ENCODE measurements at places on chromosomes 11 and 22.

DNA sequence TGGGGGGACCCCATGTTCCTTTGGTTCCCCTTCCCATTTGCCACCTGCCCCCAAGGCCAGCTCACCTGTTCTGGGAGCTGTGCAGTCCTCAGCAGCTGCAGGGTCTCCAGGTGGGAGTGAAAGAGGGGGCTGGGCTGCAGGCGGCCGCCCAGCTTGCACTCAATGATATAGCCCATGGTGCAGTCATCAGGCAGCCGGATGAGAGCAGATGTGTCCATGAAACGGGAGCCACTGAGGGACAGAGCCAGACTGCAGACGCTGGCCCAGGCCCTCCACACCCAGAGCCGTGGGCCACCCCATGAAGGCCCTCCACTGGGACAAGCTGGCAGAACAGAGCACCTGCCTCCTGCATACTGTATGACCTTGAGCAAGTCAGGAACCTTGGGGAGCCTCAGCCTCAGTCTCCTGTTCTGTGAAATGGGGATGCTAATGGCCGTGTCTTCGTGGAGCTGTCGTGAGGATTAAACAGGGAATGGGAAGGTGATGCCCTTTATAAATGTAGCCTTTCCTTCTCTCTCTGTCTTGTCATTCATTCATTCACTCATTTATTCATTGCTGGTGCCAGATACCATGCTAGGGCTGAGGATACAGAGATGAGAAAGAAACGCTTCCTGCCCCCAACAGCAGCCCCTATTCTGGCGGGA, 11.6 kb downstream of the MFNG start:
- no peak overlapping the region for H3K27ac ChIP-seq
- DNase-seq = no peak
- H3K4me1 ChIP-seq = no peaks in the 10 kb centered on the region
- H3K27me3 ChIP-seq = no peaks in the 10 kb centered on the region
- H3K36me3 ChIP-seq = no peaks in the 10 kb centered on the region

DNA sequence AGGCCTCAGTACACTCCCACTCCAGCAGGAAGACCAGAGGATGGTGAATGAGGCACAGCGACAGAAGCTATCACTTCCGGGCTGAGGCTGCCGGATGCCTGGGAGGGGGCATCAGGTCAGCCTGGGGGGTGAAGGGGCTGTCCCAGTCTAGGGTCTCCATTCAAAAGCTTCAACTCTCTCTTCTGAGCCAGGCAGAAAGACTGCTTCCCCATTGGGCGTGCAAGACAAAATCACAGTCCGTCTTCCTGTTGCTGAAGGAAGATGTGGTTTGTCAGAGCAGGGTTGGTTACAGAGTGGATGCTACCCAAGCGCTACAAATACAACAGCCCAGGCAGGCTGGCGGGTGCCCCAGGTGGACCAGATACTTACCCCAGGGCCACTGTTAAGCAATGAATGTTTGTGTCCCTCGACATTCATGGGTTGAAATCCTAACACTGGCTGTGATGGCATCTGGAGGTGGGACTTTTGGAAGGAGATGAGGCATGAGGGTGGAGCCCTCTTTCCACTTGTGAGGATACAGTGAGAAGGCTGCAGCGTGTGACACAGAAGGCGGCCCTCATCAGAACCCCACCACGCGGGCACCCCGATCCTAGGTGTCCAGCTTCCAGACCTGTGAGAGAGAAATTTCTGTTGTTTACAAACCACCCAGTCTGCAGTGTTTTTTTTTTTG, 12.0 kb downstream of the UPK3A start:
- H3K27me3 ChIP-seq = no peaks in the 10 kb centered on the region
- DNase-seq = no peak
- no peak overlapping the region for H3K4me3 ChIP-seq
- no peaks in the 10 kb centered on the region for H3K4me1 ChIP-seq
- no peaks in the 10 kb centered on the region for H3K36me3 ChIP-seq

DNA sequence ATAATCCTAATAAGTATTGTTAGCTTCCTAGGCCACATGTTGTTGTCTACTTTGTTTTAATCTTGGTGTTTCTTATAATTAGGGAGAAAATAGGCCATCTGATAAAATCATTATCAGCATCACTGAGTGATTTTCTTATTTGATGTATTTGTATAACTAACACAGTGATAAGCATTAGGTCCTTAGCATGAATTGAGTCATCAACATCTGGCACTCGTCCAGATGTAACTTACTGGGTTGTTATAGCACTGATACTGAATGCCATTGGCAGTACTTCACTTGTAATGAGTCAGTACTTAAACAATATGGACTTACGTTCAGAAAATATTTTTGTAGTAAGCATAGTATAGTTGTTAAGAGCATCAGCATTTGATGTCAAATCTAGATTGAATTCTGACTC, 16.2 kb downstream of the API5 start:
- no peaks in the 10 kb centered on the region for H3K4me1 ChIP-seq
- H3K27ac ChIP-seq = no peak overlapping the region

GRCh38 chr11:124801636-124802312, 1.6 kb upstream of the MSANTD2 start:
- H3K27me3 ChIP-seq = no peaks in the 10 kb centered on the region
- no peak overlapping the region for H3K4me3 ChIP-seq
- DNase-seq = peak; percentile 72
- H3K4me1 ChIP-seq = no peaks in the 10 kb centered on the region
- H3K36me3 ChIP-seq = no peaks in the 10 kb centered on the region

DNA sequence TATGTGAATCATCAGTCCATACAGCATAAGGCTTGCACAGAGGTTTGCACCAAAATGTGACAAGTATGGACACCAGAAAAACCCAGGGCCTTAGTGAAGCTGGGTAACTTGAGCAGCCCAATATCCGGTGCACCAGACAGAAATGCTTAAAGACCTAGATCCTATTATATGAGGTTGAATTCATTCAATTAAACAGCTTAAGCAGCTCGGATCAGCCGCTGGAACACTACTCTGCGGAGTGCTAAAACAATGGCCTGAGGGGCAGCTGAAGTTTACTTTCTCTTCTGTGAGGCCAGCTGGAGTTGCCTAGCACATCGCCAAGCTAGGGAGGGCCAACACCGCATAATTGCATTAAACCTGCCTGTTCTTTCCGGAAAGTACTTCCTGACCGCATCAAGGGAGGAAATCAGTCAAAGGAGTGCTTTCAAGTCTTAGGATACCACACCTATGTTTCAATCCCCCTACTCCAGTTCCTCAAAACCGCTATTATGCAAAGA, 17.0 kb upstream of the FAM181B start:
- no peak overlapping the region for H3K4me3 ChIP-seq
- no peak for DNase-seq
- no peaks in the 10 kb centered on the region for H3K36me3 ChIP-seq
- no peak overlapping the region for H3K27ac ChIP-seq
- H3K4me1 ChIP-seq = no peaks in the 10 kb centered on the region
- H3K27me3 ChIP-seq = no peaks in the 10 kb centered on the region

DNA sequence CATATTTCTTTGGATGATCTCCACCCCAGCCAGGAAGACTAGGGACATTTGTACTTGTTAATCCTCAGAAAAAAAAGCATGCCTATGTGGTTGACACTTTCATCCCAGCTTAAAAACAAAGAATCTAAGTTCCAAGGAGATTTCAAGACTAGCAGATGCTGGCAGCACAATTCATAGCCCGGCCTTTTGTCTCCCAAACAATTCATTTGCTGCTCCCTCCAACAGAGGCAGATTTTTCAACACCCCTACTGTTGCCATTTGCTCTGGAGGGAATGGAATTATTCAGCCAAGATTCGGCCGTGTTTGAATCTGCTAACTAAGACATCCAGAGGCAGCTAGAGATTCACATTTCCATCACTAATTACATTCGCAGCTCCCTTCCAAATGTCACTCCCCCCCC, 15.3 kb downstream of the P2RX3 start:
- H3K27me3 ChIP-seq = no peaks in the 10 kb centered on the region
- peaks cover 3% of the 10 kb centered on the region for H3K4me1 ChIP-seq
- H3K36me3 ChIP-seq = no peaks in the 10 kb centered on the region
- no peak overlapping the region for H3K27ac ChIP-seq
- no peak for DNase-seq

DNA sequence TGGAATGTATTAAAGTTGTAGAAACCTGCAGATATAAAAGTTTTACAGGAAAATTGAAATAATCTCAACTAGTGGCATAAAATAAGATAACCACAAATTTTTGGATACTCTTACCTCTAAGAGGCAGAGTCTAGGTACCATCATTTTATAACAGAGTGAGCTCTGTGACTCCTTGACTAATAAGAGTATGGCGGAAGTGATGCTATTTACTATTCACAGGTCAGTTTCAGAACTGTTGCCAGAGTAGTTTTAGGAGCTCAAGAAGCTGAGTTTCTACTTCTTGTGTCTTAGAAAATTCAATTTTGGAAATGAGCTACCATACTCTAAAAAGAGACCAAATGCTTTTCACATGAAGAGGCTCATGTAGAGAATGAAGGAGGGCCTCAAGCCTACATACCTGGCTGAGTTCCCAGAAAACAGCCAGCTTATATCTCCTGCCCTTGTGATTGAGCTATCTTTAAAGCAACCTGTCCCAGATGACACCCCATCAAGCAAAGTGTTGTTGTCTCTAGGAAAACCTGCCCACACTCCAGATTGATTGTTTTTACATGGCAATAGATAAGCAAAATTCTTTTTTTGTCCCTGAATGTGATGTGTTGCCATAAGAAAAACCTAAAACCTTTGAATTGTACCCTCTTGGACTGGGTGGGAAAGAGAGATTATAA, 712.8 kb upstream of the CNTN5 start:
- H3K36me3 ChIP-seq = no peaks in the 10 kb centered on the region
- H3K4me1 ChIP-seq = no peaks in the 10 kb centered on the region
- H3K27ac ChIP-seq = no peak overlapping the region

GRCh38 chr11:99884750-99885149, 802.3 kb upstream of the ARHGAP42 start:
- H3K36me3 ChIP-seq = no peaks in the 10 kb centered on the region
- H3K4me1 ChIP-seq = no peaks in the 10 kb centered on the region
- no peak for DNase-seq

GRCh38 chr11:66002648-66003225, 434 bp downstream of the BANF1 start:
- H3K4me1 ChIP-seq = peaks cover 7% of the 10 kb centered on the region
- peak; percentile 39 for DNase-seq
- H3K27ac ChIP-seq = peak overlapping the region; percentile 87
- no peaks in the 10 kb centered on the region for H3K27me3 ChIP-seq

DNA sequence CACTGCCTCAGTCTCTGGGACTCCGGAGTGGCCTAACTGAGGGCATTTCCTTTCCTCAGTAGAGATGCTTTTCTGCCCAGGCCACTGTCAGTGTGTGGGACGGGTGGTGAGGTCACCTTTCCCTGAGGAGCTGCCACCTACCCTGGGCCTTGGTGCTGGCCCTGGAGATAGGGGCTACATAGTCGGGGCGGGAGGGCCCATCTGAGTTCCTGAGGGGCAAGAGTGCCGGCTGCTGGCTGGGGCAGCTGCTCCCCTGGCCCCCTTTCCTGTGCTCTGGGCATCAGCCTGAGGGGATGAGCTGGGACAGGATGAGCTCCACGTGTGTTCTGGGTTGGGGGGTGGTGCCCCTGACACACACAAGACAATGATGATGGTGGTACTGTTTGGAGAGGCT, 5.4 kb downstream of the KCNC1 start:
- no peak overlapping the region for H3K4me3 ChIP-seq
- peaks cover 3% of the 10 kb centered on the region for H3K4me1 ChIP-seq
- no peak overlapping the region for H3K27ac ChIP-seq
- peaks cover 24% of the 10 kb centered on the region for H3K27me3 ChIP-seq

GRCh38 chr11:36744375-36745168, 146.5 kb upstream of the RAG2 start:
- H3K36me3 ChIP-seq = no peaks in the 10 kb centered on the region
- no peaks in the 10 kb centered on the region for H3K27me3 ChIP-seq
- peak; percentile 52 for DNase-seq
- no peaks in the 10 kb centered on the region for H3K4me1 ChIP-seq
- no peak overlapping the region for H3K4me3 ChIP-seq

DNA sequence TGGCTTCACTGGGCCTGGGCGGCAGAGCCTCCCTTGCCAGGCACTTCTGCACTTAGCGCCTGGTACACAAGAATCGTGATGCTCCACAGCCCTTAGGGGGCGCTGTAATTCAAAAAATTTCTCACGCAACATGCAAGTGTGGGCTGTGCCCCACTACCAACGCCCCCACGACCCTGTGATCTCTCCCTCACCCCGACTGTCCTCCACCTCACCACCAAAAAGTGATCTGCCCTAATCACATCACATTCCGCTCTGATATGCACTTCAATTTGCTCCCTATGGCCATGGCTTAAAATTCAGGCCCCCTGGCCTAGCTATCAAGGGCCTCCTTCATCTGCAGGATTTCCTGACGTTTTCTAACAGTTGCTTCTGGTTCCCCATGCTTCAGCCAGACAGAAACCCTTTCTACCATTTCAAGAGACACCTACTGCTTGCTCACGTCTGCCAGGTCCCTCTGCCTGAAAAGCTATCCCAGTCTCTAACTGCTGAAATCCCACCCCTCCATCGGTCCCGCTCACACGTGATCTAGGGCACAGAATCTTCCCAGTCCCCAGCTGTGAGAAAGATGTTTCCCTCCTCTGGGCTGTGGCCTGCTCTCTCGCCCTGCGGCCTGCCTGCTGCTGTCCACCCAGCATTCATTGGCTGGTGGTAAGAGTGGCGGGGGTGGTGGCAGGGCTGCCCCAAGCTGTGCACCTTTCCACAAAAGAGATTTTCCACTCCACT, 27.9 kb upstream of the LRRC32 start:
- H3K4me3 ChIP-seq = no peak overlapping the region
- H3K36me3 ChIP-seq = no peaks in the 10 kb centered on the region
- peak; percentile 63 for DNase-seq
- H3K27ac ChIP-seq = no peak overlapping the region

GRCh38 chr11:199004-199581, 6.2 kb downstream of the SCGB1C1 start:
- H3K36me3 ChIP-seq = peaks cover 18% of the 10 kb centered on the region
- H3K4me3 ChIP-seq = no peak overlapping the region
- H3K27ac ChIP-seq = no peak overlapping the region

DNA sequence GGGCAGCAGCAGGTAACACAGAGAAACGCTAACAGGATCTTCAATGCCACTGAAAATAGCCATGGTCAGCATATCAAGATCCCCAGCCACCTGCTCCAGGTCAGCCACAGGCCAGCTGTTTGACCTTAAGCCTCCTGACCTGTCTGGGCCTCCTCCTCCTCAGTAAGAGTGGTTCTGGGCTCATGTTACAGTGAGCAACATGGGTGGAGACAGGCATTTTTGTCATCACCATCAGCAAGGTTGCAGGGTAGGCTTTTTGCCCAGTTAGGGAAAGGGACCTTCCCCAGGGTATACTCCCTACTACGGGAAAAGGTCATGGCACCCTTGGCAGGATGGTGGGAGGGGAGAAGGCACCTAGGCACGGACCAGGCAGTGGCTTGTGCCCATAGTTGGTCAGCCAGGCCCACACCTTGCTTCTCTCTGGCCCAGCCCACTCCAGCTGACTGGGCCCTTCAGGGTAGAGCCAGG, 131.8 kb upstream of the PARVA start:
- no peak overlapping the region for H3K27ac ChIP-seq
- H3K27me3 ChIP-seq = no peaks in the 10 kb centered on the region
- H3K36me3 ChIP-seq = no peaks in the 10 kb centered on the region
- peaks cover 32% of the 10 kb centered on the region for H3K4me1 ChIP-seq

DNA sequence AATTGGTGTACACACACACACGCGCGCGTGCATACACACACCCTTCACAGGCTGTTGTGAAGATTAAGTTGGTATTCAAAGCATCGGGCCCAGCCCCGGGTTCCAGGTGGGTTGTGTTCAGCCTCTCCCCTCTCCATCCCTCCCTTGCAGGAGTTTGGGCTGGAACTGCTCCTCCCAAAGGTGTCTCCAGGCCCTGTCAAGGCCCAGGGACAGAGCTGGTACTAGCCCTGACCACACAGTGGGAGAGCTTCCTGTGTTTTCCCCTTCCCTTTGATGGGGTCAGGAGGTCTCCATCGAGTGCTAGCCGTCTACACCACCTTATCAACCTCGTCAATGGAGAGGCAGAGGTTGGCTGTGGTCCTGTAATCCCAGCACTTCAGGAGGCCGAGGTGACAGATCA, 36.5 kb upstream of the CSNK1E start:
- H3K27me3 ChIP-seq = no peaks in the 10 kb centered on the region
- H3K4me3 ChIP-seq = no peak overlapping the region
- no peak for DNase-seq
- H3K4me1 ChIP-seq = no peaks in the 10 kb centered on the region

Measured in trophoblast cell (in vitro differentiated cells and primary cell).